ENCODE measurements at places on chromosomes 1 and 21. TPM values are rescaled to one million over a fixed set of nuclear protein-coding genes. Genes with fewer than 3 reads are reported as not detected.

GRCh38 chr1:56578963-56579875 lies at the start of gene PLPP3:
PLPP3 (minus strand) TSS chr1:56579563; CDS start chr1:56579016, 547 bp downstream.
- H3K4me3 ChIP-seq, result peak within 1 kb of the TSS; percentile 83
- no peaks in the 10 kb centered on the region for H3K4me1 ChIP-seq
- no peaks in the 10 kb centered on the region for H3K36me3 ChIP-seq
- H3K27me3 ChIP-seq, result no peaks in the 10 kb centered on the region
- peak; percentile 91 for DNase-seq

- no peak for DNase-seq
- H3K4me3 ChIP-seq, result no peak overlapping the region
- no peaks in the 10 kb centered on the region for H3K36me3 ChIP-seq
- no peaks in the 10 kb centered on the region for H3K4me1 ChIP-seq
- H3K27ac ChIP-seq, result no peak overlapping the region
Measured at GRCh38 chr1:181458419-181458818, 24.9 kb upstream of the CACNA1E start.

DNA sequence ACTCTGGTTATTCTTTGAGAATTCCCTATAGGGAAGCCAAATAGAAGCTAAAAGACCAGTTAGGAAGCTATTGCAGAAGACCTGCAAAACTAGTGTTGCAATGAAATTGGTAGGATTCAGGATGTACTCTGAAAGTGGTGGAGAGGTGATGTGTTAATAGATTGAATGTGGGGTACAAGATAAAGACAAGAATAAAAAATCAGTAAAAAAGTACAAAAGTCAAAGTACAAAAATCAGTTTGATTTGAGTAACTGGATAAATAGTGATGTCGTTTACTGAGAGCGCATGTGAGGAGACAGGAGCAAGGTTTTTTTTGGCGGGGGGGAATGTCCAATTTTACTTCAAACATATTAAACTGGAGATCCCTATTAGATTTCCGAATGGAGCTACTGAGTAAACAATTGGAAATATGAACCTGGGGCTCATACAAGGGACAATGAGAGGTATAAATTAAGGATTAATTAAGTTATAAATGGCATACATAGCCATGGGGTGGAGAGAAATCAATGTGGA lies 2.5 kb upstream of the DCAF8 start:
- H3K4me1 ChIP-seq, result peaks cover 19% of the 10 kb centered on the region
- DNase-seq, result no peak
- no peaks in the 10 kb centered on the region for H3K36me3 ChIP-seq

CFAP107 gene
- total RNA-seq, result not detected

CFAP141 gene
- not detected for total RNA-seq

GRCh38 chr1:218164930-218165700 lies 120.0 kb upstream of the RRP15 start:
- DNase-seq, result peak; percentile 68
- peaks cover 10% of the 10 kb centered on the region for H3K4me1 ChIP-seq
- H3K4me3 ChIP-seq, result peak overlapping the region; percentile 44
- H3K36me3 ChIP-seq, result no peaks in the 10 kb centered on the region
- H3K27me3 ChIP-seq, result peaks cover 96% of the 10 kb centered on the region

DNA sequence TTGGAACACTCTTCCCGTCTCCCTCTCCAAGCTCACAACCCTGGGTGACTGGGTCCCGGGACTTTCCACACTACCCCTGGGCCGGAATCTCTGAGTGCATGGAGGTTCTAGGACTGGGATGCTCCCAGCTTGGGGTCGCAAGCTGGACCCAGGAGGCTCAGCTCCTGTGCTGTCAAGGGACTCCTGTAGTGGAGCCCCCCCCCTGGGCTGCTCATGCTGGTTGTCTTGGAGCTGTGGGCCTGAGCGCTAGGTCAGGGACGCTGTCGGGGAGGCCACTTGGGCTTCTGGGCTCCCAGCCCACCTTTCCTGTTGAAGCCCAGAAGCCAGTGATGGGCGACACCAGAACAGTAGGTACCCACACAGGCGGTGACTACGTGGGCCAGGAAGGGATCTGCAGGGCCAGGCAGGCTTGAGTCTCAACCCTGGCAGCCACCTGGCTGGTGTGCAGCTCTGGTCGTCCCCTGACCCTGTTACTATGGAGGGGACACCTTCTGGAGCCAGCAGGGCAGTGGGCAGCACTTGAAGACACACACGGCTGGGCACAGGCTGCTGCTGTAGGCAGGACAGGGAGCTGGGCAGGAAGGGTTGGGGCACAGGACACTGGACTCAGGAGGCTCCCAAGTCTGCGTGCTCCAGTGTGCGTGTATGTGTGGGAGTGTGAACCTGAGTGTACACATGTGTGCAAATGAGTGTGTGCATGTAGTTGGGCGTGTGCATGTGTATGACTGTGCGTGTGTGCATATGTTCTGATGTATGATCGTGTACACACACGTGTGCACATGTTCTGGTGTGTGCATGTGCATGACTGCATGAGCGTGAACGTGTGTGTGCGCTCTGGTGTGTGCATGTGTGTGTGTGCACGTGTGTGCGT lies 3.0 kb downstream of the MMEL1 start:
- no peak overlapping the region for H3K27ac ChIP-seq
- peak; percentile 59 for DNase-seq
- H3K36me3 ChIP-seq, result no peaks in the 10 kb centered on the region
- H3K27me3 ChIP-seq, result peaks cover 56% of the 10 kb centered on the region
- H3K4me3 ChIP-seq, result no peak overlapping the region

DNA sequence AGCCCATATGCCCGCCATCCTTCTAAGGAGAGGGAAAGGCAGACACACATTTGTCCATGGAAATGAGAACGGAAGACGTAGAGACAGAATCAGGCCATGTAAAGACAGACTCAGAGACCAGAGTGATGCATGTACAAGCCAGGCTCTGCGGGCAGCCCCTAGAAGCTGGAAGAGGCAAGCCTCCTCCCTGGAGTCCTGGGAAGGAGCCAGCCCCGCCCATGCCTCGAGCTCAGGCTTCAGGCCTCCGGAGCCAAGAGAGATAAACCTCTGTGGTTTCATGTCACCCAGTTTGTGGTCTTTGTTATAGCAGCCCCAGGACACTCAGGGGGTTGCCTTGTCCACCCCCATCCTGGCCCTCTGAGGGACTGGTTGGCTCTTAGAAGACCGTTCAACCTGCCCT lies 11.6 kb downstream of the PDE9A start:
- H3K4me1 ChIP-seq, result no peaks in the 10 kb centered on the region
- no peak overlapping the region for H3K4me3 ChIP-seq
- DNase-seq, result no peak
- H3K27me3 ChIP-seq, result no peaks in the 10 kb centered on the region
- no peak overlapping the region for H3K27ac ChIP-seq

TMEM269 gene
- total RNA-seq, result not detected

DNA sequence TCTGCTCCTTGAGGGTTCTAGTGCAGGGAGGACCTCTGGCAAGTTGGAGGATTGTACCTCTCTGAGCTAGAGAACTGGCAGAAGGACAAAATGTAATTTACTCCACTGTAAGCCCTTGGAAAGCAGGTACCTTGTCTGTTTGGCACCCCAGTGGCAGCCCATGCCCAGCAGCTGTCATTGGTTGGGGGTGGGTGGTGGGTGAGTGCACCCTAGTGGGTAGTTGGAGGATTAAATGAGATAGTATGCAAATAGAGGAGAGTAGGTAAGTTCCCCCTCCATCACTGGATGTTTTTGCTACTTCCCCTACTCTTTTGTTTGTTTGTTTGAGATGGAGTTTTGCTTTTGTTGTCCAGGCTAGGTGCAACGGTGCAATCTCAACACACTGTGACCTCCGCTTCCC lies 69.8 kb downstream of the RYR2 start:
- H3K27ac ChIP-seq, result no peak overlapping the region
- DNase-seq, result no peak
- no peaks in the 10 kb centered on the region for H3K4me1 ChIP-seq
- no peak overlapping the region for H3K4me3 ChIP-seq
- no peaks in the 10 kb centered on the region for H3K27me3 ChIP-seq
- no peaks in the 10 kb centered on the region for H3K36me3 ChIP-seq

TRIM45 gene
- total RNA-seq, result 1.7 TPM

LRRC38 gene
- 0.17 TPM for total RNA-seq

GRCh38 chr1:27342778-27343638 lies 1.2 kb downstream of the SYTL1 start:
- DNase-seq, result peak; percentile 85
- peak overlapping the region; percentile 82 for H3K27ac ChIP-seq
- peak overlapping the region; percentile 62 for H3K4me3 ChIP-seq
- no peaks in the 10 kb centered on the region for H3K27me3 ChIP-seq
- H3K4me1 ChIP-seq, result peaks cover 8% of the 10 kb centered on the region
- H3K36me3 ChIP-seq, result no peaks in the 10 kb centered on the region

DNA sequence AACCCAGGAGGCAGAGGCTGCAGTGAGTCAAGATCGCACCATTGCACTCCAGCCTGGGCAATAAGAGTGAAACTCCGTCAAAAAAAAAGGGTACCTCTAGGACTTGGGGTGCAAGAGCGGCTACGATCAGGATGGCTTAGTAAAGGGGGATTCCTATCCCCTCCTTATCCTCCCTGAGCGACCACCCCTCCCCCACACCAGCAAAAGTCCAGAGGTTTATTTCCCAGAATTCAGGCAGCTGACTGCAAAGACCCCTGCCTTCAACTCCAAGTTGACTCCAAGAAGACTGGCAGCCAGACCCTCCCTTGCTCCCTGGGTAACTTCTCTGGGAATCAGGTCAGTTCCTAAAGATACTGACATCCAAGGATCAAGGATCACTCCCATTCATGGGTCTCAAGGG lies 12.4 kb upstream of the PRDM16 start:
- no peak overlapping the region for H3K27ac ChIP-seq
- no peak for DNase-seq
- H3K4me3 ChIP-seq, result no peak overlapping the region
- no peaks in the 10 kb centered on the region for H3K4me1 ChIP-seq
- peaks cover 14% of the 10 kb centered on the region for H3K27me3 ChIP-seq
- no peaks in the 10 kb centered on the region for H3K36me3 ChIP-seq

DNA sequence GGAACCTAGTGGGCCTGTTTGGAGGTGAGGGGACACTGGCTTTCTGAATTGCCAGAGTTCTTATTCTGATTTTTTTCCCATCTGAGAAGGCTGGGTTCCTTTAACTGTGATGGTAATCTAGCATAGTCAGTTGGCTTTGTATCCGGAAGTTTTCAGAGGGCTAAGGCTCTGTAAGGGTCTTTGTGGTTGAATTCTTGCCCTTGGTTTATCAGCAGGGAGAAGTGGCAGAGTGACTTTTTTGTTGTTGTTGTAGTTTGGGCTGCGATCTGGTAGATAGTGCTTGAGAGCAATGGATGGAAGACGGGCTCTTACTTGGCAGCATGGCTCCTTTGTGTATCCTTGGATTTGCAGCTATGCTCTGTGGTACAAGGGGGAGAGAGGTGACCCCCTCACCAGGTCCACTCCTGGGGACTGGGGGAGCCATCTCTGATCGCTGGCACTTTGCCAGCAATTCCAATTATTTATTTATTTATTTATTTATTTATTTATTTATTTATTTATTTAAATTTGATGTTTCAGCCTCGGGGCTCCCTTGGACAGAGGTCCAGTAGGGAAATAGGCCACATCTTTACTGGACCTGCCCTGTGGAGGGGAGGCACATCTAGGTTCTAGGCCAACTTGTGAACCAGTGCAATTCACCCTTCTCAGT lies 18.5 kb downstream of the TCP10L start:
- no peaks in the 10 kb centered on the region for H3K27me3 ChIP-seq
- H3K4me3 ChIP-seq, result no peak overlapping the region
- no peaks in the 10 kb centered on the region for H3K36me3 ChIP-seq
- no peak overlapping the region for H3K27ac ChIP-seq
- H3K4me1 ChIP-seq, result peaks cover 7% of the 10 kb centered on the region
- DNase-seq, result no peak

NID1 gene
- 60.5 TPM for total RNA-seq

PPIAL4G gene
- 0.20 TPM for total RNA-seq

- H3K36me3 ChIP-seq, result no peaks in the 10 kb centered on the region
- no peaks in the 10 kb centered on the region for H3K4me1 ChIP-seq
- H3K27me3 ChIP-seq, result peaks cover 3% of the 10 kb centered on the region
- H3K27ac ChIP-seq, result no peak overlapping the region
Measured at GRCh38 chr1:22287273-22287672, 144.4 kb upstream of the WNT4 start.

GRCh38 chr1:14442669-14443068 lies 155.8 kb upstream of the KAZN start:
- no peaks in the 10 kb centered on the region for H3K4me1 ChIP-seq
- H3K36me3 ChIP-seq, result no peaks in the 10 kb centered on the region
- DNase-seq, result no peak
- no peak overlapping the region for H3K27ac ChIP-seq
- H3K4me3 ChIP-seq, result no peak overlapping the region

DNA sequence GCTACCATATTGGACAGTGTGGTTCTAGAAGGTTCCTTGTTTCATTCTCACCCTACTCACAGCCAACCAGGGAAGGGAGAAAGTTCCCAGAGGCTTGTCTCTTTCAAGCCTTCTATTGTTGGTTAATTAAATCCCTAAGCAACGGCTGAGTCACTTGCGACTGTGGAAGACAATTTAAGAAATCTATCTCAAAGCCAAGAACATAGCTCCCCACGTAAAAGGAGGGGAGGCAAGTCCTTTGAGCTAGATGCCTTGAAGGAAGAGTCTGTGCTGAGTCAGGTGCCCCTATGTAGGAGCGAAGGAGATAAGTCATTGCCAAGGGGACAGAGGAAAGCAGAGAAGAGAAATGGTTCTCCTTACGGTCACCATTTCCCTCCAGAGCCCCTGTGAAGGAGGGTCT lies 79.4 kb upstream of the PPP2R5A start:
- no peak overlapping the region for H3K27ac ChIP-seq
- H3K4me1 ChIP-seq, result no peaks in the 10 kb centered on the region
- no peak for DNase-seq
- no peaks in the 10 kb centered on the region for H3K36me3 ChIP-seq

GRCh38 chr1:226688808-226689207 lies 50.3 kb downstream of the ITPKB start:
- DNase-seq, result no peak
- peaks cover 46% of the 10 kb centered on the region for H3K4me1 ChIP-seq
- no peaks in the 10 kb centered on the region for H3K27me3 ChIP-seq
- no peaks in the 10 kb centered on the region for H3K36me3 ChIP-seq
- peak overlapping the region; percentile 27 for H3K27ac ChIP-seq

RXFP4 gene
- not detected for total RNA-seq

CDK18 gene
- total RNA-seq, result 31.6 TPM

GRCh38 chr1:29767769-29768425 lies 531.6 kb downstream of the PTPRU start:
- H3K4me1 ChIP-seq, result no peaks in the 10 kb centered on the region
- DNase-seq, result no peak
- no peak overlapping the region for H3K27ac ChIP-seq
- H3K4me3 ChIP-seq, result no peak overlapping the region
- peaks cover 12% of the 10 kb centered on the region for H3K27me3 ChIP-seq

- no peak overlapping the region for H3K4me3 ChIP-seq
- peaks cover 9% of the 10 kb centered on the region for H3K4me1 ChIP-seq
- H3K27me3 ChIP-seq, result no peaks in the 10 kb centered on the region
- no peak for DNase-seq
- no peak overlapping the region for H3K27ac ChIP-seq
Measured at GRCh38 chr1:55812281-55812680, 597.1 kb upstream of the USP24 start.

GRCh38 chr1:22761101-22761500 lies 50.5 kb downstream of the EPHB2 start:
- no peak overlapping the region for H3K27ac ChIP-seq
- no peak overlapping the region for H3K4me3 ChIP-seq

Data from upper lobe of right lung (tissue), 1 donor.